Bone marrow (tissue), 2 donors: ENCODE measurements at places on chromosomes 1 and 21.

DNA sequence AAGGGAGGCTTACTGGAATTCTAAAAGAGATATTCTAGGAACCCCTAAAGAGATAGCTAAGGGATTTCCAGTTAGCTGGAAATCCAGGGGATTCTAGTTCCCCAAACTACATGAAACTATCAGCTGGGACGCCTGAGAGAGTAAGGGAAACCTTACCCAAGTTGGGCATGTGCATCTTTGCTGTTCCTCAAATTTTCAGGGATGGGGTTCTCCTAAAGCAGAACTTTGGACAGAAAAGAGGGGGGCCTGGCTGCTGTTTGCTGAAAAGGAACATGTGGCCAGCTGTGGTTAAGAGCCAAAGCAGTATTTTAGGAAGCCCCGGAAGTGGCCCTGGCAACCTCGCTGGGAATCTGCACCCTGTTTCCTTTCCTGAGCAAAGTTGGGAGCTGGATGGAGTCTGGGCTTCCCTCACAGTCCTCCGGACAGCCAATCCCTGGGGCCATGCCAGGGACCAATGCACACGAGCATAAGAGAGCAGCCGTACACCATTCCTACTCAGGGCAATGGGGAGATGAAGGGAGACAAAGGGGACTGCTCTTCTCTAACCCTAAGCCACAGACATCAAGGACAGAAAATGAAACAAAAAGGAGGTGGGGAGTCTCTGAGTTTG is 154.3 kb downstream of the PLXNA2 start:
- no peak for DNase-seq

- DNase-seq: no peak
These were observed 245.2 kb downstream of the SDCCAG8 start for GRCh38 chr1:243501002-243501401.

DNA sequence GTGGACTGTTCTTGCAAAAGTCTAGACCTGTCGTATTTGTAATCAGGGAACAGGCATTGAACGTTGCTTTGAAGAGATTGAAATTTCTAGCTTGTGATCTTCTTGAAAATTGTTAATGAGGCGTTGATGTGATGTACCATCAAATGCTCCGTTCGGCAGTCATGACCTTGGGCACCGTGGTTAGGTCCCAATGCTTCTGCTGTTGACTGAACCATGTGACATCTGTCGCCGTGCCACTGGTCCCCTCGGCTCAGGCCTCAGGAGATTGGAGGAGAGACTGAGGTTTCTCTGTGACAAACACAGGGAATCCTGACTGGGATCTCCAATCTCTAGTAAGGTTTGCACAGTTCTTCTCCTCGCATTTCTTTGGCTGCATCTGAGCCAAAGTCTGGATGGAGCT is 18.1 kb upstream of the KCNAB2 start:
- DNase-seq: no peak

- DNase-seq: no peak
These were observed 113.8 kb downstream of the RRAGC start for GRCh38 chr1:38745476-38746401.
